ENCODE measurements at places on chromosomes 16 and 17. TPM values are rescaled to one million over a fixed set of nuclear protein-coding genes. Genes with fewer than 3 reads are reported as not detected.

GRCh38 chr16:88340755-88341150, 42.0 kb upstream of the ZNF469 start:
- no peaks in the 10 kb centered on the region for H3K36me3 ChIP-seq
- no peak overlapping the region for H3K27ac ChIP-seq
- H3K4me1 ChIP-seq: no peaks in the 10 kb centered on the region
- H3K4me3 ChIP-seq: no peak overlapping the region
- no peak for DNase-seq

Gene PPP1R1B
- not detected for total RNA-seq

DNA sequence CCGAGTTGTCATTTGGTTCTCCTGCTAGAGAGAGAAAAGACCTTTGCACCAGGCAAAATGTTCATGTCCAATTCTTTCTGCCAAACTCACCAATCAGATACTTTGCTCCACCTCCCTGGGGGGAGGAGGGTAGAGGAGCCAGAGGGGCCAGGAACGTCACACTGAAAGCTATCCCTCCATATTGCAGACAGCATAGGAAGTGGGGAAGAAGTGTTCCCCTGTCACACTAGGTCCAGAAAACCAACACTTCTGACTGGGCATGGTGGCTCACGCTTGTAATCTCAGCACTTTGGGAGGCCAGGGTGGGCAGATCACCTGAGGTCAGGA, 9.5 kb downstream of the HSD17B2 start:
- peaks cover 17% of the 10 kb centered on the region for H3K27me3 ChIP-seq
- H3K36me3 ChIP-seq: no peaks in the 10 kb centered on the region
- no peak overlapping the region for H3K4me3 ChIP-seq
- H3K4me1 ChIP-seq: no peaks in the 10 kb centered on the region

Gene NTN1
- 0.69 TPM for total RNA-seq

DNA sequence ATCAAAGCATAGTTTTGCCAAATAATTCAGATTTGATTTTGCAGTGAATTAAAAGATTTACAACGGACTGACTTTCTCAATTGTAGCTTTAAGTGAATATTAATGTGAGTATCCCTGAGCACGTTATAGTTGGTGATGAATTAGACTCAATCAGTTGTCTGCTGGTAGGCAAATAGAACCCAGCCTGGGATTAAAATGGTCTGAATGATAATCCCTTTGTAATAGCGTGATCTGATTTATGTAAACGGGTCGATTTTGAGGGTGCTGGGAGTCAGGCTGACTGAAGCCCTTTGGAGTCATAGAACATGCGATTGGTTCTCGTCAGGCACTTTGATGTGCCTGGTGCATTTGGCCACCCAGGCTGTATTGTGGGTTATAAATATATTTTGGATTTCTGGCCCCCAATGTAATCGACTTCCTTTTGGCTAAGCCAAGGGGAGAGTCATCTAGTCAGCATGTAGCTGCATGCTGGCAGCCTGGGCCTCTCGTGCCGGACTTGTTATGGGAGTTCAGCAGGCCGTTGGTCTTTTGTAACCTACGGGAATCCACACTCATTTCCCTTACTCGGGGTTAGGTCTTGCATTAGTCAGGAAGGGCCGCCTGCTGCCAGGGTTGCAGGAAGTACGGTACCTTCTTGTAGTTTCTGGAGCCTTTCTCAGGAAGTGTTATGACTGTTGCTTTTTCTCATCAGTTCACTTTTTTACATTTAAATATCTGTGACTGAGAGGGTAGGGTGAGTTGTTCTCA, 5.4 kb downstream of the PGS1 start:
- peak overlapping the region; percentile 79 for H3K4me3 ChIP-seq
- no peaks in the 10 kb centered on the region for H3K27me3 ChIP-seq
- H3K4me1 ChIP-seq: peaks cover 98% of the 10 kb centered on the region
- peaks cover 23% of the 10 kb centered on the region for H3K36me3 ChIP-seq
- peak overlapping the region; percentile 97 for H3K27ac ChIP-seq

Gene PRKCB
- total RNA-seq: 72.1 TPM

Gene CLEC19A
- not detected for total RNA-seq

DNA sequence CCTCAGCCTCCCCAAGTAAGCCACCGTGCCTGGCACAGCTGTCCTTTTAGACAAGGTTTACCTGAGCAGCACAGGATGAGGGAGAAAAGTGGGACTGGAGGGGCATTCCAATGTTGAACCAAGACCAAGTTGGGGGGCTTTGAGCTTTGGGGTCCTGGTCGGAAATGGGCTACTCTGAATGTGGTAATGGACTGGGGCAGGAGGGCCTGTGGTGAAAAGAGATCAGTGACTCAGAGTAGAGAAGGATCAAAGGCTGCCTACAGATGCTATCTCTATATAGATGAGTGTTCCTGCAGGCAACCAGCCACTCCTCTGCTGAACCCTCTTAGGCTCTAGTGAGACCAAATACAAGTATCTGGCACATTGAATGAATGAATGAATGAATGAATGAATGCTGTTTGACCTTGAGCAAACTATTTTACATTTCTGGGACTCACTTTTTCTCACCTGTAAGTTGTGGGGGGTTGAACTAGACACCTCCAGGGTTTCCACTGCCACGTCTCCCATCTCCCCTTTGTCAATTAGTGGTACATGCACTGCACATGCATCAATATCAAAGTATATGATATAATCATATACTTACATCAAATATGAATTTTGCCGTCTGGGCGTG, 26.3 kb upstream of the ETV4 start:
- DNase-seq: no peak
- H3K4me3 ChIP-seq: no peak overlapping the region
- no peaks in the 10 kb centered on the region for H3K36me3 ChIP-seq
- H3K27me3 ChIP-seq: peaks cover 6% of the 10 kb centered on the region
- no peak overlapping the region for H3K27ac ChIP-seq

DNA sequence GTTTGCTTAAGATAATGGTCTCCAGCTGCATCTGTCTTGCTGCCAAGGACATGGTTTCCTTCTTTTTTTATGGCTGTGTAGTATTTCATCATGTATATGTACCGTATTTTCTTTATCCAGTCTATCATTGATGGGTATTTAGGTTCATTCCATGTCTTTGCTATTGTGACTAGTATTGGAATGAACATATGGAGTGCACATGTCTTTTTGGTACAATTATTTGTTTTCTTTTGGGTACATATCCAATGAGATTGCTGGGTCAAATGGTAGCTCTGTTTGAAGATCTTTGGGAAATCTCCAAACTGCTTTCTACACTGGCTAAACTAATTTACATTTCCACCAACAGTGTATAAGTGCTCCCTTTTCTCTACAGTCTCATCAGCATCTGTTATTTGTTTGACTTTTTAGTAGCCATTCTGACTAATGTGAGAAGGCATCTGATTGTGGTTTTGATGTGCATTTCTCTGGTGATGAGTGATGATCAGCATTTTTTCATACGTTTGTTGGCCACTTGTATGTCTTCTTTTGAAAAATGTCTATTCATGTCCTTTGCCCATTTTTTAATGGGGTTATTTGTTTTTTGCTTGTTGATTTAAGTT, 66.2 kb downstream of the TNFRSF13B start:
- H3K27me3 ChIP-seq: peaks cover 61% of the 10 kb centered on the region
- H3K36me3 ChIP-seq: no peaks in the 10 kb centered on the region
- DNase-seq: no peak
- peaks cover 42% of the 10 kb centered on the region for H3K4me1 ChIP-seq
- H3K27ac ChIP-seq: no peak overlapping the region
